ENCODE measurements at places on chromosomes 3 and 15.
A peak's percentile ranks its signal among the peaks of the same experiment; 100 is the strongest.

GRCh38 chr3:159137949-159138348 lies 336.1 kb downstream of the MFSD1 start:
- DNase-seq = no peak

GRCh38 chr15:62307551-62307950 lies 142.5 kb upstream of the C2CD4B start:
- DNase-seq = no peak

GRCh38 chr15:40964006-40964405 lies 10.7 kb downstream of the CHAC1 start:
- no peak for DNase-seq

GRCh38 chr3:9902372-9903237 lies at the start of gene IL17RE:
Gene IL17RE, plus strand, starts transcription at chr3:9902848. Its CDS starts 85 bp downstream, at chr3:9902933.
- no peak for DNase-seq

GRCh38 chr3:27905625-27906024 lies 183.5 kb upstream of the EOMES start:
- no peak for DNase-seq

DNA sequence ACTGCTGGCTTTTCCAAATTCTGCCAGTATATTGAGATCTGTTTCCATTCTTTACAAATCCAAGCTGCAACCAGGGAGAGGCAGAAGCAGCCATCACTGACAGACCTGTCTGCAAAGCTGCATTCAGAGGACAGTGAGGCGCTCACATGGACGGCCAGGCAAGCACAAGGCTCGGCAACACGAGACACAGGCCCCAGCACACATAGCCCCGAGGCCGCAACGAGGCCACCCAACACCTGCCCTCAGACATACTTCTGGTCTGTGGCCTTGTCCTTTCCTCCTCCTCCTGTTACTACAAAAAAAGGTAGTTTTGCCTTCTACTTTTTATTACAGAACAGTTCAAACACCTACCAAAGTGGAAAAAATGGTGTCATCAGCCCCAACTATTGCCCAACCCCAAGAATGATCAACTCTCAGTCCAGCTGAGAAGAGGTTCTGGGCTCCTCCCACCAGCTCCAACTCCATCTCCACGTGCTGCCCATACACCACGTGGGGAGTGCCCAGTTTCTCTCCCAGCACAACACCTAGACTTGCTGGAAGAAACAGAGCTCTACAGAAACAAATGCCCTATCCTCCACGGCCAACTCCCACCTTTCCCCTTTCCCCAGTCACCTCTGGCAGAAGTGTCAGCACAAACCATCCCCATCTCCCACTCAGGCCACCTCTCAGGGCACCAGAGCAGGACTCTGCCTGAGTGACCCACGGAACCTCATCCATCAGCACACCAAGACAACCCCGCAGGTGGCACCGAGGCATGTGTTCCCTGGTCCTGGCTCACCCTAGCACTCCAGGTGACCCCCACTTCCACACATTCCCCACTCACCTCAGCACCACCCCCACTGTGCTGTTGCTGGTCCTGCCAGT lies 7.4 kb downstream of the ZXDC start:
- DNase-seq = no peak

DNA sequence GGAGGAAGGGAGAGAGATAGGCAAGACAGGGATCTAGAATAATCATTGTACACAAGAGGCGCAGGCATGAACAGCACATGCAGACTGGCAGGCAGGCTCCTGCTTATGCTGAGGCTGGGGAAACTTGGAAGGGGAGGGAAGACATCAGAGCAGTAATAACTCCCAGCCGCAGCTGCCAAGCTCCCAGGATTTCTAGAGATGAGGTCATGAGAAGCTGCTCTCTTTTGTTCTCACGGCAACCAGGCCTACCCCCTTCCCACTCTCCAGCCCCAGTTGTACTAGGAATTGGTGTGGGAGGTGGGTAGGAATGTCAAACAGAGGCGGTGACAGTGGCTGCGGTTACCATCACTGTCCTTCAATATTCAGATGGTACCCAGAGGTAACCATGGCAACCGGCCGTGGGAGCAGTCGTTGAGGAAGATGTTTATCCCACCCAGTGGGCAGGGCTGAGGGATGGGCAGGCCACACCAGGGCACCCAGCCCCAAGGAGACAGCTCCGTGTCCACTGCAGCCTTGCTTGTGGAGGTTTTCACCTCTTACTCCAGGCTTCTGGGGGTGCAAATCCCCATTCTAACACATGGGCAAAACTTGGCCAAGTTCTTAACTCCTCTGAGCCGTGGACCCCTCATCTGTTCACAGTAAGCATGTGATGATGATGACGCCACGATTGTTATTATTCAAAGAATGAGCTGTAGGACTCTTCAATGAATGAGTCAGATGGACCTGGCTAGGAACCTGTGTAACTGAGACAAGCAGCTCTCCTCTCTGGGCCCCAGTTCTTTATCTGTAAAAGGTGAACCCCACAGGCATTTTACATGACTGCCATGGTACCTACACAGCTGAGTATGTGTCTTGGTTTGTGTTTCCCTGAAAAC lies 360.8 kb upstream of the PROK2 start:
- no peak for DNase-seq

DNA sequence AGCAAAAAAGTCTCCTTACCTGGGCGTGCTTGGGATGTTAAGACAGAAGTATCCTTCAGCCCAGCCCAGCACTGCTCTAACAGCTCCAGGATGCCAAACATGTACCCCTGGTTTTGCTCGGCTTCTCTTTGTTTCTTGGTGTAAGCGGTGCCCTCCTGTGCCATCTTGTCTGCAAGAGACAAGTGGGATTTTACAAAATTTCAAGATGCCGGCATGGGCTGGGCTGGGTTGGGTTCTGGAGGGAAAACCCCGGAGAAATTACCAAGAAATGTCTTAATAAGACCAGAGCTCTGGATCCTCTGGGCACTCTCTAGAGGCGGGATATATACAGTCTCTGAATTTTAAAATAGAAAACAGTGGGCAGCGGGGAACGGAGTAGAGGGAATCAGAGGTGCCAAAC lies 4.6 kb upstream of the SOX14 start:
- no peak for DNase-seq

DNA sequence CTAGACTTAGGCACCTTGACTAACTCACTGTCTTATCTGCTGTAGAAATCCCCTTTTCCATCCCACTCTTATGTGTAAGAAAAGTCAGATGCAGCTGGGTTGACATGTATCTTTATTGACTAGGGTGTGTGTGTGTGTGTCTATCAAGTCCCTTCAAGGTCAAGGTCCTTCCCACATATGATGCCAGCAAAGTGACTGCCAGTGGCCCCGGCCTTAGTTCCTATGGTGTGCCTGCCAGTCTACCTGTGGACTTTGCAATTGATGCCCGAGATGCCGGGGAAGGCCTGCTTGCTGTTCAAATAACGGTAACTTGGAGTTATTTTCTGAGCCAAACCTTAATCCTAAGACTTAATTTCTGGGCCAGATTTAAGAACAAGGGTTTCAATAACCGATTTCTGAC lies 76.3 kb downstream of the DNASE1L3 start:
- DNase-seq = no peak

DNA sequence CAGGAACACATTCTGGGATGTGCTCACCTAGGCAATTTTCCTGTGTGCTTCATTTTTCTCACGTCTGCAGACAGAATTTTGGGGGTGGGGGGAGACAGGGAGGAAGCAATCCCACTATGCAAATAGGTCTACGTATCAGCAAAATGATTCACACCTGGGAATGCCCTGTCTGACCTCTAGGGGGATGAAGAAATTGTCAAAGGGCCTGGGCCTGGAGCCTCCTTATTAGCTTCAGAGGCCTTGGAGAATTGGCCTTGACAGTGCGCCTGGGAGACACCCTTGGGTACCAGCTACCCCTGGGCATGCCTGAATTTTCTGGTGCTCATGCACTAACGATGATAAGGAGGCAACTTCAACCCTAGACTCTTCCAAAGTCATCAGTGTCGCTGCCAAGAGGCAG lies 207.5 kb downstream of the CADPS start:
- DNase-seq = peak; percentile 78

GRCh38 chr15:90001062-90001682 lies at the start of gene ZNF710:
Gene ZNF710, plus strand, starts transcription at chr15:90001324. Its CDS starts 65,814 bp downstream, at chr15:90067138.
- DNase-seq = peak; percentile 70

- DNase-seq = peak; percentile 73
Measured at GRCh38 chr3:43879166-43879565, 188.4 kb downstream of the ABHD5 start.

GRCh38 chr3:127640042-127640355 lies 11.0 kb downstream of the PODXL2 start:
- no peak for DNase-seq

DNA sequence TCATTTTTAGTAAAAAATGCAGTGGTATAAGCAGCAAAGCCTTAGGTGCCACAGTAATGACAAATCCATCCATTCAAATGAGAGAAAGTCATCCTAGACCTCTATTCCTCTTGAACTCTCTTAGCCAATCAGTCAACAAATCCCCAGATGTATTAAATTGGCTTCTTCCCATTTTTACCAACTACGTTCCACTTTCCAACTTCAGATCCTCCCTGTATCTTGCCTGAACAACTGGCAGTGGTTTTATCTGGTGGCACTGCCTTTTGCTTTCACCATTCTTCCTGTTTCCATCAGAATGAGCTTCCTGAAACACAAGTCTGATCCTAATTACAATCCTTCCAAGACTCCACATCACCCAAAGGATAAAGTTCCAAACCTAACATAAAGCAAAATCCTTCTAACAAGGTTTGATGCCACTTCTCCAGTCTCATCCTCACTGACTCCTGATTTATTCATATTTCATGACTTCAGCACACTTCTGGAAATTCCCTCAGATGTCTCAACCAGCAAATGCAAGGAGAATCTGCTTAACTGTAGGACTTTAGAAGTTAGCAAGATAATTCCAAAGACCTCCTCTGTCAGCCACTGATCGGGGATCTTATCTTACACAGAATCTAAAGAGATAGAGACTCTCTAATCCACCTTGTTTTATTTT lies 69.8 kb upstream of the SLC4A7 start:
- DNase-seq = no peak

DNA sequence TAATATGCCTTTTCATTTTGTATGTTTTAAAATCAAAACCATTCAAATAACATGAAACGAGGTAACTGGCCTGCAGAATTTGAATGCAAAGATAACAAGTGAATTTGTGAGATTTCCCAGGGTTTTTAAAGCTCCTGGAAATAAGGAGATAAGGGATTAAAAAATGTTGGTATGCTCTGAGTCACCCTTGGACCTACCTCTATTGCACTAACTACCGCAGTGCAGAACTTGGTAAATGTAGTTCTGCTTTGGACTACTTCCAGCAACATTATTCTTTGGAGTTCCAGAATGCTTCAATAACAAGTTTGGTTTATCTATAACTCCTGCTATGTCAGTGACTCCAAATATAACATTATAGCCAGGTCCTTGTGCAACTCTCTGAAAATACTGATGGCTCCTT lies 201.7 kb downstream of the GAP43 start:
- no peak for DNase-seq

GRCh38 chr3:170809975-170810357 lies 60.0 kb downstream of the RPL22L1 start:
- DNase-seq = no peak
